ENCODE measurements at places on chromosomes 12 and 14.

GRCh38 chr14:29804481-29805266 lies 123.0 kb downstream of the PRKD1 start:
- no peak for DNase-seq

DNA sequence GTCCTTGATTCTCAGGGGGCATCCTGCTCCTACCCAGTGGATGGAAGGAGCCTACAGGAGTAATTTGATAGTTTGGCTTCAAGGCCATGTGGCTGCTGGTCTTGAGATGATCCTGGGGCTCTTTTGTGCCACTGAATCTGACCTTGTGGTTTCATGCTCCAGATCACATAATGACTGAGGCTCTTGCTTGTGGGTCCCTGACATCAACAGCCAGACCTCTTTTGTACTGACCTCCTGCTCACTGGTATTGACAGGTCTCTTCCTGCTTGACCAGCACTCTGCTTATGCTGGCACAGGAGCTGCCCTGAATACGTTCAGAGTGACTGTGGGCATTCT lies 23.2 kb upstream of the JPH4 start:
- DNase-seq, result no peak

DNA sequence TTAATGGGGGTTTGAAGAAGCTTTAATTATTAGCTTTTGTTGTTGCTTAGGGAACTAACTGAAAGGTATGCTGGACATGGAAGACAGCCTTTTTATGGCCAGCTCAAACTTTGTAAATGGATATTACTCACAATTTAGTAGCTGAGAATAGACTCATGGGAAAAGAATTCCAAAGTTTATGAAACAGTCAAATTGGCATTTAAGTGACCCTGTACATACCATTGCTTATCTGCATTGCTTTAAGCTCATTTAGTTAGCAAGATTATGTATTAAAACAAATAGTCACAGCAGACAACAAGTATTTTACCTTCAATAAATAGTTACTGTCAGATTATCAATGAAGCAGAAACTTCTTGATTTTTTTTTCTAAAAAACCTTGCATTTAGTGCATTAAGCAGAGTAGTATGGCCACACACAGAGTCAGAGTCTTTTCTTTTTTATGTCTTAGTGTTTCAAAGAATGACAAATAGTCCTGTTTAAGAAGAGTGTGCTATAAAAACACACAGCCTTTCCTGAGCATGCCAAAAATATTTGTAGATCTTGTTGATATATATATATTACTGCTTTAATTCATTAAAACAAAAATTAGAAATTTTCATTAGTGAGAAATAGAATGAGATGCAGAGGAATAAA lies 102.2 kb downstream of the TTC6 start:
- no peak for DNase-seq

DNA sequence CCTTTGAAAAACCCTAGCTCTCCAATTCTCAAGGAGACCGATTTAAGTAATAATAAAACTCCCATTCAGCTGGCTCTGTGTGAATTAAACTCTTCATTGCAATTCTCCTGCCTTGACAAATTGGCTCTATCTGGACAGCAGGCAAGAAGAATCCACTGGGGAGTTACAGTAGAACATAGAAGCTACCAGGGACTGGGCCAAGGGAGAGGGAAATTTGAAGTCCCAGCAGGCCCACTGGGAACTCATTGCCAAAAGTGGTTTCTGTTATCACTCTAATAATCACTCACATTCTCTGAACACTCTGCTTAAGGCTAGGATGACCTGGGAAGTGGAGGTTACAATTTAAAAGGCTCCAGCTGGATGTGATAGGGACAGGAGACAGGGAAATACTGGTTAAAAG lies 384.5 kb upstream of the CCDC196 start:
- no peak for DNase-seq

DNA sequence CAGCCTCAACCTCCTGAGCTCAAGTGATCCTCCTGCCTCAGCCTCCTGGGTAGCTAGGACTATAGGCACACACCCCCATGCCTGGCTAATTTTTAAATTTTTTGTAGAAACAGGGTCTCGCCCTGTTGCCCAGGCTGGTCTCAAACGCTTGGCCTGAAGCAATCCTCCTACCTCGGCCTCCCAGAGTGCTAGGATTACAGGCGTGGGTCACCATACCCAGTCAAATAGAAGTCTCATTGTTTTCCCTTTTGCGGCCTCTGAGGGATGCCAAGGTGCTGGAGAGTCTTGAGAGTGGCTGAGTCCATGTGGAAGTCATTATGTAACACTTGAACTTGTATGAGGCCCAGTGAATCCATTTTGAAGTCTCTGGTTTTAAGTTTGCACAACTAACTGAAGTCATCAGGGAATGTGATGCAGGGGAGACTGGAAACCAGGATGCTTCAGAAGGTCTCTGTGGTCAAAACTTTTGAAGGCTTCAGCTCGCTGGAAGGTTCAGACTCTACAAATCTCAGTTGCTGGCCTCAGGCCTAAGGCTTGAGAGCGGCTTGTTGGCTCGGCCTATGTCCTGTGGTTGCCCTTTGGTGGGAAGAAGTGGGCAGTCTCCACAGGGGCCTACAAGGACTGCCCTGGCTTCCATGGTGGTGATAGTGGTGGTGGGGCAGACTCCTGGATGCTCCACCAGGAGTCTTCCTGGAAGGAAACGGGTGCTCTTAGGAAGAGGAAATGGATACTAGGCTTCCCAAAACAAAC lies 29.2 kb downstream of the GALNT16 start:
- DNase-seq, result no peak

- DNase-seq, result no peak
These were observed 41.6 kb upstream of the NTF3 start for GRCh38 chr12:5390174-5390799.

GRCh38 chr14:85601246-85601645 lies 71.3 kb downstream of the FLRT2 start:
- no peak for DNase-seq

GRCh38 chr12:84128117-84128991 lies 784.2 kb downstream of the SLC6A15 start:
- no peak for DNase-seq

DNA sequence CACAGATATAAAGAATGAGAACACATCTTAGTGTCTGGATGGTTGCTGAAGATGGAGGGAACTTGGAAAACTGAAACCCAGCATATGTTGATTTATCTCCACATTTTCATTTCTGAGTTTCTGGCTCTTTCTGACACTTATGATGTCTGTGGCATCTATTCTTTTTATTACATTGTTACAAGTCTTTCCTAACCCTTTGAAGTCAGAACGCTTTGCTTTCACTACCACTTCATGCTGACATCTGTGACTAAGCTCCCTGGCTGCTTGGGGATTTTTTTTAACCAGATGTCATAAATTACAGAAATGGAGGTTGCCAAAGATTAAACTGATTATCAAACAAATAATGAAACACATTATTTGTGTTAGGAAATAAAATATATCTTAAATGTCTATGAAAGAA lies 188.7 kb downstream of the KITLG start:
- DNase-seq, result no peak

GRCh38 chr12:58288190-58288589 lies 346.8 kb downstream of the ATP23 start:
- no peak for DNase-seq

- no peak for DNase-seq
These were observed 415.8 kb downstream of the TMTC2 start for GRCh38 chr12:83102499-83102898.

DNA sequence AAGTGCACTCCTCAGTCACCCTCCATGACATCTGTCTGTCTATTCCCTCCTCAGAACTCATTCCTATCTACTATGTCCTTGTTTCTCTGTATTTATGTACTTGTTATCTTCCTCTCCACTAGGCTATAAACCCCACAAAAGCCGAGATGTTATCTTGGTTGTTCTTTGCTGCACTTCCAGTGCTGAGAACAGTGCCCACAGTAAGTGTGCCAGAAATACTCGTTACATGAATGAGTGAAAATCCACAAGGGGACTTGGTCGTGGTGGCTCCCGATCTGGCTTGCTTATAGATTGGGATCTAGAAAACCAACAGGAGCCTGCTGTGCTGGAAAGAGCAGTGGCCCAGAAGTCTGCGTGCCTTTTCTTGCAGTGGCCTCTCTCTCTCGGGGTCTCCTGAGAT lies 111.9 kb upstream of the PRMT8 start:
- DNase-seq, result no peak

DNA sequence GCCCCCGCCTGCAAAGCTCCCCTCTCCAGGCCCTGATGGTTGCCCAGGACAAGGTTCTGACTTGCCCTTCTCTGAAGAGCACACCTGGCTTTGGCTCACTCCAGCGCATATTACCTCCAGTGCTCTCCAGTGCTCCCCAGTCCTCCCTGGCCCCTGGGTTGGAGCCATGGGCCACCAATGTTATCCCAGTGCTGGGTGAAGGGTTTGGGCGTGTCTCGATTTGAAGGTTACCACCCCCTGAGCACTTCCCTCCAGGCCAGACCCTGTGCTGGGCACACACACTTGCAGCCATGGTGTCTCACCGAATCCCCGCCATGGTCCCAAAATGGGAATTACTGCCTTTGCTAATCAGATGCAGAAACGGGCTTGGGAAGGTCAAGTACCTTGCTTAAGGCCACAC lies 11.1 kb downstream of the RITA1 start:
- DNase-seq, result no peak

DNA sequence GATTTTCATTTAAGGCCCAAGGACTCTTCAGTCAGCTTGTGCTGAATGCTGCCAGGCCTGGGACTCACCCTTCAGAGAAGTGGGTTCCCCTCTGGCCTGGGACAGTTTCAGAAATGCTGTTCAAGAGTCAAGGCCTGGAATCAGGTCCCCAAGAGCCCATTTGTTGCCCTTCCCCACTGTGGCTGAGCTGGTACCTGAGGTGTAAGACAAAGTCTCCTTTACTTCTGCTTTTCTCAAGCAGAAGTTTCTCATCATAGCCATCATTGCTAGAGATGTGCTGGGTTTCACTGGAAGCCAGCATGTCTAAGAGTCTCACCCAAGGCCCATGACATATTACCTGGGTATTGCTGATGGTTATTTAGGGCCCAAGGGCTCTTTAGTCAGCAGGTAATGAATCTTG lies 8.9 kb downstream of the FANCM start:
- no peak for DNase-seq

DNA sequence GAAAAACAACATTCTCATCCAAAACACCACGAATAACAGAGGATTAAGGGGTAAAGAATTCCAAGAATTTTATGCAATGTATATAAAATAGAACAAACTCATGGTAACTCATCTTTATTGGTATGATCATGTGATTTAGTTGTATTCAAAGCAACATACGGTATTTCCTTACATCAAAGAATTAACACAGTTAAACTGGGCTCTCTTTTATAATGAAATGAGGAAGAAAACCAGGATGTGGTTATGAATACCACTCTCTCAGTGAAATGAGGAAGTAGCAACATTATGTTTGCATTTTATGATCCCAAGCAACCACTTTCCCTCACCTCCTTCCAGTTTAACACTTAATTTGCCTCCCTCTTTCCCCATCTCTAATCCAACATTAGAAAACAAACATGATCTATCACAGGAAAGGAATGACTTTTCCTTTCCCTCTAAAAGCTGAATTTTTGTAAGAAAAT lies 22.9 kb downstream of the SPTLC2 start:
- DNase-seq, result peak; percentile 29

GRCh38 chr14:52463375-52463774 lies 88.9 kb downstream of the TXNDC16 start:
- DNase-seq, result no peak

- no peak for DNase-seq
These were observed 16.8 kb downstream of the MSI1 start for GRCh38 chr12:120352117-120352516.

GRCh38 chr12:115683240-115683780 lies 594.2 kb downstream of the MED13L start:
- no peak for DNase-seq

DNA sequence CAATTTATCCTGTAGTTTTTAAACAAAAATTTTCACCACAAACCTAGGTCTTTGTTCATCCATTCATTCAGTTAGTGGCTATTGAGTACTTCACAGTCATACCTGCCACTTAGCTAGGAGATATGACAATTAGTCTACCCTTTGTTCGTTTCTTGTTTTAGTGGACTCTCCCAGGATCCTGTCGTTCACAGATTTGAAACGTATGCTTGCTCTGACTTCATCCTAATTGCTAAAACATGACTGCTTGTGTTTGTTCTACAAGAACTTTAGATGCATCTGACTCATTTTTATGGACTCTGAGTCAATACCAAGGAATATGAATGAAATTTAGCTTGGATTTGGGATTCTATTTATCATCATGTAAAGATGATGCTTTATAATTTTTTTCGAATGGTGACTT lies 69.5 kb downstream of the TBC1D30 start:
- no peak for DNase-seq

DNA sequence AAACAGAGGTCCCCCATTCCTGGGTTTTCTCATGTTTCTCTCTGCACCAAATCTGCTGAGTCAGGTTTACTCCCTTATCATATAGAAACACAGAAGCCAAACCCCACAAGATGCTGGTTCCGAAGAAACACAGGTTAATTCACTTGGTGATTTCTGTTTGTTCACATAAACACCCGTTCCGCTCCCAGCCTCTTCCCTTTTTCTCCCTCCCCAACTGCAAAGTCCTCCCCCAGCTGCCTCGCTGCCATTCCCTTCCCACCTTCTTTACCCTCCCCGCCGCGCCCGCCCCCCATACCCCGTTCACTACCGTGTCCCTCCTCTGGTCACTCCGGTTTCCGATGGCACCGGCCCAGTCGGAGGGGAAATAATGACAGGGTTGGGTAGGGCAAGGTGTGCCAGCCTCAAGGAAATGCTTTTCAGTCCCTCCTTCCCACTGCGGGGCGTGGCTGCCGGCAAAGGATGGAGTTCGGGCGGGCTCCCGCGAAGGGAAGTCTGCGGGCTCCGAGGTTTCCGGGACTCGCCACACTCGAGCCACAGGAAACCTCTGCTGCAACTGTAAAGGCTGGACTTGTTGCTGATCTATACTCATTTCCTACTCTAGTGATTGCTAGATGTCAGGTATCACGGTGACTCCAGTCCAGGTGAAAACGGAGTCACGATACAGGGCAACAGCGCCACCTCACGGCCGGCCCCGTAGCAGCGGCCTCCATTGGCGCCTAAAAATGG lies at the start of gene STYK1:
Gene STYK1 (minus strand): TSS at position 394 of the 726 bp plus-strand sequence. CDS start 39,434 bp downstream, outside the sequence.
- peak; percentile 40 for DNase-seq

GRCh38 chr14:22296722-22297121 lies 292.3 kb downstream of the DAD1 start:
- DNase-seq, result no peak

- DNase-seq, result peak; percentile 61
These were observed 2.4 kb upstream of the CRIP1 start for GRCh38 chr14:105484069-105484996.

- no peak for DNase-seq
These were observed 38.0 kb upstream of the NID2 start for GRCh38 chr14:52106840-52107239.

DNA sequence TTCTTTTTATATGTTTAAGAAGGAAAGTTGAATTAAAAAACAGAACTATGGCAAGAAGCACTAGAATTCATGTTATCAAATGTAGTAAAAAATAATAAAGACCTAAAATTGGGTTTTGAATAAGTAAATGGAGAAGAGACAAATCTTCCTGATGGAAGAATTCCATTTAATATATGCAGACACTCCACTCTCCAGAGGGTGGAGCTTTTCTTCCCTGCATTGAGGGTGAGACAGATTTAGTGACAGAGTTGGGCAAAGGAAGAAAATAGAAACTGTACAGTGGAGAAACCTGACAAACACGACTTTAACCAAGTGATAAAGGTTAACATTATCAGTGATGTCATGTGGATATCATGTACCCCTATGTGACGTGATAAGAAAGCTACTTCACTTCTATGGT lies 217.6 kb downstream of the PRKD1 start:
- DNase-seq, result no peak

All from CD4-positive, alpha-beta T cell treated with Interleukin-6 at 100 ng/mL for 8 hours (primary cell).